ENCODE measurements at places on chromosomes 7 and 10.

DNA sequence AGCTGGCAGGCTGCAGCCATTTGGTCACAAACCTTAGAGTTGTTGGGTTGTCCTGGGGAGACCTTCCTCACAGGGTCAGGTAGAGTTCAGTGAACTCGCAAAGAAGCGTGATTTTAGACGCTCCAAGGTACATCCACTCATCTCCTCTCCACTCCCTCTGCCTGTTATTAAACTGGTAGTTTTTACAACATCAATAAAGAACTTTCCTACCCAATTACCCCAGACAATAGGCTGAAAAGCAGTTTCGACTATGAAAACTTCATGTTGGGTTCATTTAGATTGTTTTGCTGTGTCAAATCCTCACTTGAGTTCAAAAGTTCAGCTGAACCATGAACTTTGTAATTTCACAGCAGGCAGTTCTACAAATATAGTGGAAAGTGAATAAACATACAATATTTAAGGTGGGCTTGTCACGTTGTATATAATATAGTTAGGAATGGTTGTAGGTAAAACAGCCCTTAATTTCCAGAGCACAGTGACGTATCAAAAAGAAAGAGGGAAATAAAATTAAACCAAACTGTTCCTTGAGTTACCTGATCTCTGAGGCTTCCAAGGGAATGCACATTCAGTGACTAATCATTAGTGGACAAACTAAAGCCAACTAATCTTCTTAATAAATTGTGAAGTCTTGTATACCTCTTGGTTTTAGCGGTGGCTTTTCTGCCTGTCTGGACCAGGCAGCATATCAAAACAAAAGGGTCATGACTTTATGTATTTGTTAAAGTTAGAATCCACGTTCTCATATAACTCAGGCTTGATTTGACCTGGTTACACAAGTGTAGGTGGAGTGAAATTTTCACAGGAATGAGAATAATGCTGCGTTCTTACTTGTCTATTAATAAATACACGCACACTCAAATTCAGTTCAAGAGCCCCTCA is 100.5 kb downstream of the CYP26A1 start:
- no peak for DNase-seq

DNA sequence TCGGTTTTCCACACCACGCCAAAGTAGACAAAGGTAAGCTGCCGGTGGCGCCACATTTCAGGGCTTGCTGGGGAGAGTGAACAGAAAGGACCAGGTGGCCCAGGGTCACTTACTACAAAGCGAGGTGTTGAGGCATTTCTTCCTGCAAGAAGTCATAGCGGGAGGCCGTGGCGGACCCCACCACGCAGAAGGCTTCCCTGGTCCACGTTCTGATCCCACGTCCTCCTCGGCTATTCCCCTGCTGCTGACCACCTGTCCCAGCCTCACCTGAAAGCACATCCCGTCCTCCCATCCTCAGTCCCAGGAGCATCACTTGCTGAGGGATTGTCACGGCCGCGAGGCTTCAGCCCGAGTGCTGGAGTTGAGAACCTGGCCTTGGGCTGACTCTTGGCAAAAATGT is 139.2 kb downstream of the DYNC2I1 start:
- DNase-seq = no peak

DNA sequence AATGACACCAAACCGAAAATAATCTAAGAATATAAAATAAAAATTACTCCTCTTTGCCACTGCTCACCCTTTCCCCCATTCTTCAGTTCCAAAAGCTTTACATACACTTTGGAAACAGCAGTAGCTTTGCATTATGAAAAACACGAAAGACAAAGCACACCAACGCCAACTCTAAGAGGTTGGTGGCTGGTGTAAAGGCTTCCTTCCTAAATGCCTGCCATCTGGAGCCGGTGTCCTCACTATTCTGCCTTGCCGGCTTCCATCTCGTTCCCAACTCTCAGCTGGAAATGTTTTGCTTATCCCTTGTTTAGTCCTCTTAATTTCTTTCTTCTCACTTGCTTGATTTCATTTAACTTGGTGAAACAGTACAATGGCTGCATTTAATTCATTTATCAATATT is 281.1 kb upstream of the LRRN3 start:
- DNase-seq = no peak

DNA sequence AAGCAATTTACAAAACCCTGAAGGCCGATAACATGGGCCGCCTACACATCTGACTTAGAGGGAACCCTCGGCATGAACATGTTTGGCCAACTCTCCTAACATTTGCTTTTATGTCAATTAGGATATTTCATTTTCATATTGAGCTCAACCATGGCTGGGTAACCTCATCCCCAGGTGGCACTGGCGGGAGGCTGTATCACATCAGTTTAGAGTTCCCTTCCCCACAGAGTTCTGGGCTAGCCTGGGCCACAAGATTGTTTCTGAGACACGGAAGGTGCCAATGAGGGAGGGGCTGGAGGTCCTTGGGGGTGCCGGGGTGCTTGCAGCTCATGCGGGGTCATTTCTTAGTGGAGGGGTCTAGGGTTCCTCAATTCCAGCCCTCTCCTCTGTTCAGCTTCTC is 386.5 kb upstream of the MKI67 start:
- DNase-seq = no peak

- DNase-seq = no peak
Measured at GRCh38 chr10:125062914-125063230, 97.5 kb downstream of the CTBP2 start.

- no peak for DNase-seq
Measured at GRCh38 chr10:119908166-119908565, 15.6 kb downstream of the SEC23IP start.

- no peak for DNase-seq
Measured at GRCh38 chr10:117539903-117540639, 2.5 kb upstream of the EMX2 start.

- no peak for DNase-seq
Measured at GRCh38 chr10:33333260-33334101, 986 bp downstream of the NRP1 start.

- no peak for DNase-seq
Measured at GRCh38 chr10:50416881-50417280, 165.6 kb upstream of the ASAH2 start.

GRCh38 chr7:112995059-112995824 is 91.4 kb downstream of the GPR85 start:
- DNase-seq = no peak

GRCh38 chr7:16583834-16584233 is 57.2 kb downstream of the LRRC72 start:
- DNase-seq = no peak

DNA sequence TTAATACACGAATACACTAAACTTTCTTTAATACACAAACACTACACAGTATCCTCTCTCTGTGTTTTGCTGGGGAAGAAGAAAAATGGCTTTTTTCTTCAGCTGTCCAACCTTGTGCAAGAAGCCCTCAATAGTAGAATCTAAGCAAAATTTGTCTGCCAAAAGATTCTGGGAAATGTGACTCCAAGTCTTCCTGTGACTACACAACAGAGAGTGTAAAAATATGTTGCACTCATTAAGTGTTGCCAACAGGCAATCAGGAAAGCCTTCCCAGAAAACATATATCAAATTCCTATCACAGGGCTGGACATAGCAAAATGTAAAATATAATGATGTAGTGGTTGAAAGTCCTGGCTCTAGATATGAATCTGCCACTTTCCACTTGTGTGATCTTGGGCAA is 825.1 kb upstream of the ZWINT start:
- DNase-seq = no peak

- DNase-seq = no peak
Measured at GRCh38 chr10:89952751-89953150, 251.4 kb downstream of the KIF20B start.

DNA sequence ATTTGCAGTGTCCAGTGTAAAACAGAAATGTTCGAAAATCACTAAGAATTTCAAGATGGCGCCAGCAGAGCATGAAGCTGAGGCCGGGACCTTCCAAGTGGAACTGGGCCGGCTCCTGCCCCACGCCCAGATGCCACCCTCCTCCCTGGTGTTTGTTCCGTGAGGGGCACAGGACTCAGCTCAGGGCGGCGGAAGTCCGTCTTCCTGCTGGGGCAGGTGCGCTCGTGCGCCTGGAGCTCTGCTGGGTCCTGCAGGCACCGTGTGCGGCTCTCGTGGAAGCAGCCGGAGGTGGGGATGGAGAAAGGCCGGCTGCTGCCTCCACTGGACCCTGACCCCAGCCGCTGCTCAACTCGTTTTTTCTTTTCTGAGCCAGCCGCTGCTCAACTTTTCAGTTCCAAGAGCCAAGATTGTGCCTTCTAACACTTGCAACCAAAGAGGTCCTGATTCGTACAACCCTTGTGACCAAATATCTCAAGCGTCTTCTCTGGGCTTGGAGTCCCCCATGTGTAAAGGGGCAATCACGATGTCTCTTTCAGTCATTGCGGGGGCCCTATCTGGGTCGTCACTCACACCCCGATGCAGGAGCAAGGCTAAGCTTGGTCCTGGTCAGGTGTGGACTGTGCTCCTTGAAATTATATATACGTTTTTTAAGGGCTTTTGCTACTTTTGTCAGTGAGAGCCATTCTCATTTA is 334.4 kb downstream of the ADARB2 start:
- DNase-seq = no peak

GRCh38 chr7:39488467-39489393 is 77.5 kb upstream of the YAE1 start:
- DNase-seq = no peak

GRCh38 chr10:119112056-119112455 is 8.1 kb downstream of the DENND10 start:
- DNase-seq = no peak

DNA sequence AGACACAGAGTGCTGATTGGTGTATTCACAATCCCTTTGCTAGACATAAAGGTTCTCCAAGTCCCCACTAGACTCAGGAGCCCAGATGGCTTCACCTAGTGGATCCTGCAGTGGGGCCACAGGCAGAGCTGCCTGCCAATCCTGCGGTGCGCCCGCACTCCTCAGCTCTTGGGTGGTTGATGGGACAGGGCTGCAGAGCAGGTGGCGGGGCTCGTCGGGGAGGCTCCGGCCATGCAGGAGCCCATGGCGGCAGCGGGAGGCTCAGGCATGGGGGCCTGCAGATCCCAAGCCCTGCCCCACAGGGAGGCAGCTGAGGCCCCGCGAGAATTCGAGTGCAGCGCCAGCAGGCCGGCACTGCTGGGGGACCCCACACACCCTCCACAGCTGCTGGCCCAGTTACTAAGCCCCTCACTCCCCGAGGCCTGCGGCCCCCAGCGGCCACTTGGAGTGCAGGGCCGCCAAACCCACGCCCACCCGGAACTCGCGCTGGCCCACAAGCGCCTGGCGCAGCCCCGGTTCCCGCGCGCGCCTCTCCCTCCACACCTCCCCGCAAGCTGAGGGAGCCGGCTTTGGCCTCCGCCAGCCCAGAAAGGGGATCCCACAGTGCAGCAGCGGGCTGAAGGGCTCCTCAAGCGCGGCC is 7.7 kb upstream of the BET1 start:
- no peak for DNase-seq

DNA sequence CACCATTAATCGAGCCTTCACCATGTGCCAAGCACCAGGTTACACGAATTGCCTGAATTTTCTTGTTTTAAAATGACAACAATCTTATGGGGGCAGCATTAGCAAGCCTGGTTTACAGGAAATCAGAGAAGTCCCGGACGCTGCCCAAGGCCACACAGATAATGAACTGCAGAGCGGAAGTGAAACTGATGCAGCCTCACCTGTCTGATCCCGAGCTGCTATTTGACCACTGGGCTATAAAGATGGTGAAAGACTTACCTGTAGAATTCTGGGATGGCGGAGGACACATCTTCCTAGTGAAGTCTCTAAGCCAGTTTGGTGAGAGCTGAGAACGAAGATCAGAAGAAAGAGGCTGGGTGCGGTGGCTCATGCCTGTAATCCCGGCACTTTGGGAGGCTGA is 21.7 kb upstream of the GALNTL5 start:
- DNase-seq = no peak

- no peak for DNase-seq
Measured at GRCh38 chr7:74334030-74334429, 44.8 kb downstream of the CLIP2 start.

DNA sequence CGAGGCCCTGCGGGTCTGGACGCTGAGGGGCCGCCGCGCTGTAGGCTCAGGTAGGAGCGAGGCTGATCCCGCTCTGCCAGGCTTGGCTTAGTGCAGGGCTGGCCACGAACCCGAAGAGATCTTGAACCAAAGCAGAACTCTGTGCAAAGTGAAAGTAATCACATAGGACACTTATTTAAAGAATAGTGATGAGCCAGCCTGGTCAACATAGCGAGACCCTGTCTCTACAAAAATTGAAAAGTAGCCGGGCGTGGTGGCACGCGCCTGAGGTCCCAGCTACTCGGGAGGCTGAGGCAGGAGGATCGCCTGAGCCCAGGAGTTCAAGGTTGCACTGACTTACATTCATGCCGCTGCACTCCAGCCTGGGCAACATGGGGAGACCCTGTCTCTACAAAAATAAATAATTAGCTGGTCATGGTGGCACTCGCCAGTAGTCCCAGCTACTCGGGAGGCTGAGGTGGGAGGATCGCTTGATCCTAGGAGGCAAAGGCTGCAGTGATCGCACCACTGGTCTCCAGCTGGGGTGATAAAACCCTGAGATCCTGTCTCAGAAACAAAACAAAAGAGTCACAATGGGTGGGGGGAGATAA is 541 bp downstream of the ZSCAN25 start:
- no peak for DNase-seq

GRCh38 chr7:44157116-44158080 is 16.3 kb upstream of the MYL7 start:
- DNase-seq = no peak

DNA sequence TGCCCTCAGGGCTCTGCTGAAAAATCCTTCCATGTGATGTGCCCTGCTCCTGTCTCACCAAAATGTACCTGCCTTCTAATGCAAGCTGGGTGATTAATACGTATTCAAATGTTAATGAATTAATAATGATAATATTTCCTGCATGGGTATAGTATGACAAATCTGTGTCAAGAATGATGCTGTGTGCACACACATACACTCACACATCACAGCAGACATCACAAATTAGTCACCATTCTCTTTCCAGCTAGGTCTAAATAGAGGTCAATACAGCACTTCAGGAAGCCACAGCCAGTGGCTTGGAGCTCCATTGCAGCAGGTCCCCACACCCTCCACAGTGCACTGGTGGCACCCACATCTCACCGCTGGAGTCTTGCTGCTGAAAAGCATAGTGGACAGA is 681.2 kb upstream of the NRP1 start:
- no peak for DNase-seq

DNA sequence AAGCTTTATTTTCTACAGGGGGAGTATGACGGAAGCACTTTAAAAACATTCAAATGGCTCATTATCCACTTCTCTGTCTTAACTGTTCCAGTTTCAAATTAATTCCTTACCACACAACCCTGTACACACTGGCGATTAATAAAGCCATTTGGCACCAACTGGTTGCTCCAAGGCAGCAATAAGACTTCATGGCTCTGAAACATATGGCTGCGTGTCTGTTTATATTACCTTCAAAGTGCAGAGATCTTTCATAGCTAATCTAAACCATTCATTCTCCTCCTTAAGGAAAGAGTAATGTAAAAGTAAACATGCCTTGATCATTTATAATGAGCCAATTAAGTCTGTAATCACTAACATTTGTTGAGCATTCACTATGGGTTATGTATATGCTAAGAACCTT is 325.7 kb downstream of the PARD3 start:
- no peak for DNase-seq

All from activated CD4-positive, CD25-positive, alpha-beta regulatory T cell (primary cell).